ENCODE measurements at places on chromosomes 6 and 20.

DNA sequence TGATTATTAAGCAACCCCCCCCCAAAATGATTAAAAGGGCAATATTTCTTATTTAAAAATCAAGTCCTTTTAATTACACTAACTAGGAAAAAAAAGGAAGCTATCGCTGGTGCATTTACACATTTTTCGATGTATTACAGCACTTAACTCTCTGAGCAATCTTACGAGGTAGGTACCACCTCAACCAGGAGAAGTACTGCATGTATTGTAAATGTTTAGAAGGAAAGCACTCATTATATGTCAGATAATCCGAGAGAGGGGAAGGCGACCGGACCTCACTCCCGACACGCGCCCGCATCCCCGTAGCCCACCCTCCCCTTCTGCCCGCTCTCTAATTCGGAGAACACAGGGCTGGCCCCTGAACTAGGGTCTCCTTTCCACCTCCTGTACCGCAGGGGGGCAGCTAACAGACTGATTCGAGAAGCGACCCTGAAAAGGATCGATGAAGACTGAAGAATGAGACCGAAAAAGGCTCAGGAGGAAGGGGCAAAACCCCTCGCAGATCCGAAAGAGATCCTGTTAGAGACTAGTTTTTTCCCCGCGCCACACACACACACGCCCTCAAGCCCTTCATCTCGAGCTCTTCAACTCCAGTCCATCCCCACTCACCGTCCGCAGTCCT, 337 bp downstream of the ESF1 start:
- no peak for DNase-seq

- DNase-seq, result no peak
These were observed 231.6 kb upstream of the MYLIP start for GRCh38 chr6:15897063-15897876.

DNA sequence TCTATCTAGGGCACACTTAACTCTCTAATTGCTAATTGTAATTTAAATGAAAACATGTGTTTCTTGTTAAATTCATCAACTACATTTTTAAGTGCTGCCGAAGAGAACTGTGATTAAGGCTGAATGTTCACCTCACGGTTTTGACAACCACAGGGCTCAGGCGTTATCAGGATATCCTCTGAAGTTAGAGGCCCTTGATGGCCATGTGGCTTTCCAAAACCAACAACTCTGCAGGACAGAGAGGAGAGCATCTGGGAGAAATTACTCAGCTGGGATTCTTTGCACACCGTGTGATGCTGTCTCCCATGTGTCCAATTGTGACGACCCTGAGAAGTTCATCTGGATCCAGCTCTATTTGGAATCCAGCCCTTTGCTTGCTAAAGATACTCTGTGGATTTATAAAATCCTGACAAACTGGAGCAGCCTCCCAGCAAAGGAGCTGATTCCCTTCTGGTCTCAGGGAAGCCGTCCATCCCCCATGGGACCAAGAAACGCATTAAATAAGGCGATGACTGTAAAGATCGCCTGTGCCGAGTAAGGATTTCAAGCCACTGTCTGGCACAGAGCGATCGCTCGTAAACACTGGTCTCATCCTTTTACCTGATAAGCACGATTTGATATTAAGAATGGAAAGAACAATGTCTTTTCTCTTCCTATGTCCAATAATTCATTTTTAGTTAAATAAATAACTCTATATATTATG, 401.1 kb downstream of the CD83 start:
- DNase-seq, result no peak

GRCh38 chr6:41939176-41939847, 2.3 kb downstream of the CCND3 start:
- DNase-seq, result no peak

GRCh38 chr6:125843593-125843992, 52.8 kb downstream of the NCOA7 start:
- DNase-seq, result no peak

- DNase-seq, result no peak
These were observed 88.4 kb upstream of the KCNG1 start for GRCh38 chr20:51111290-51111689.

DNA sequence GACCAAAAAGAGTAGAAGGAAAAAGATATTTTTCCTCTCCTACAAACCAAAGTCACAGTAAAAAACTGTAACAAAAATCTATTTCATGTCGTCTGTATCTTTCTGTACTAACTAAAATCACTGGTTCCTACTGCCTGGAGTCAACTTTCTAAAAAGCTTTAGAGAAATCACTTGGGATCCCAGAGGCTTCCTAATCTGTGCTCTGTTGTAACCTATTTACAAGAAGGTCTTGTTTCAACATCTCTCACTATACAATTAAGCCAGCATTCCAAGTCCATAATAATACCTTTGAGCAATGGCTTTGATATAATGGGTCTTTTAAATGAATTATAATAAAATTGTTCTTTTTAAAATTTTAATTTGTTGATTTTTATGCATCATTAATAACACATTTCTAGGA, 20.4 kb downstream of the RAB23 start:
- no peak for DNase-seq

DNA sequence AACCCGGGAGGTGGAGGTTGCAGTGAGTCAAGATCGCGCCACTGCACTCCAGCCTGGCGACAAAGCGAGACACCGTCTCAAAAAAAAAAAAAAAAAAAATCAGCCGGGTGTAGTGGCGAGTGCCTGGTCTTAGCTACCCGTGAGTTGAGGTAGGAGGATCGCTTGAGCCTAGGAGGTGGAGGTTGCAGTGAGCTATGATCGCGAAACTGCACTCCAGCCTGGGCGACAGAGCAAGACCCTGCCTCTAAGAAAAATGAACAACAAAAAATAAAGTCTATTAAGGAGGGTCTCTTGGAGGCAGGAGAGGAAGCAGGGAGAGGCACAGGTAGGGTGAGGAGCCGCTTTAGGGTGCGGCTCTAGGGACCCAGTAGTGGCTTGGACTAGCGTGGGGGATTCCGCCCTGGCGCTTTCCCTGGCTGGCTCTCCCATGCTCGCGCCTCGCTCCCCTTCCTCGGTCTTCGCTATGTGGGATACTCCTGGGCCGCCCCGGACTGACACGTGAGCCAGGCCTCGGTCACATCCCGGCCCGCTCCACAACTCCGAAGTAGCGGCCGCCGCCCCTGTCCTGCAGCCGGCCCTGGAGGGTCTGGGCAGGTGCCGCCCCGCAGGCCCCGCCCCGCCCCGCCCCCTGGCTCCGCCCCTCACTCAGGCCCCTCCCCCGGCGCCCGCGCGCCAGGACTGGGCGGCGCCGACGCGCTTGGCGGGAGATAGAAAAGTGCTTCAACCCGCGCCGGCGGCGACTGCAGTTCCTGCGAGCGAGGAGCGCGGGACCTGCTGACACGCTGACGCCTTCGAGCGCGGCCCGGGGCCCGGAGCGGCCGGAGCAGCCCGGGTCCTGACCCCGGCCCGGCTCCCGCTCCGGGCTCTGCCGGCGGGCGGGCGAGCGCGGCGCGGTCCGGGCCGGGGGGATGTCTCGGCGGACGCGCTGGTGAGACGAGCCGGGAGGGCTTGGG, at the start of gene MYBL2:
Gene MYBL2 (plus strand): TSS at position 739 of the 953 bp plus-strand sequence. CDS start 170 bp downstream, at position 909.
- peak; percentile 47 for DNase-seq

DNA sequence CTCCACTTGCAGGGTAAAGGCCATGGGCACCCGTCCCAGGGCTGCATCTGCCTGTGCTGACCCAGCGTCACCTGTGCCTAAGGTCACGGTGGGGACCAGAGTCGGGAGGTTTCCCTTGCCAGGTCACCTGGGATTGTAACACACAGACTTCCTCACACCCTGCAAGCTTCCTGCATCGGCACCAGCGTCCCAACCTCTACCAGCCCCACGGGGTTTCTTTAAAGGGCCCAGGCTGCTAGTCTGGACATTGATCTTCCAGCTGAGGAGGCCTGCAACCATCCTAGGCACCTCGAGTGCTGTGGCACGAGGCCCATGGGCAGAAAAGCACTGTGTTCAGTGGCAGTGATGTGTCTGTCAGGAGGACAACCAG, 12.6 kb downstream of the ACSS1 start:
- DNase-seq, result no peak

DNA sequence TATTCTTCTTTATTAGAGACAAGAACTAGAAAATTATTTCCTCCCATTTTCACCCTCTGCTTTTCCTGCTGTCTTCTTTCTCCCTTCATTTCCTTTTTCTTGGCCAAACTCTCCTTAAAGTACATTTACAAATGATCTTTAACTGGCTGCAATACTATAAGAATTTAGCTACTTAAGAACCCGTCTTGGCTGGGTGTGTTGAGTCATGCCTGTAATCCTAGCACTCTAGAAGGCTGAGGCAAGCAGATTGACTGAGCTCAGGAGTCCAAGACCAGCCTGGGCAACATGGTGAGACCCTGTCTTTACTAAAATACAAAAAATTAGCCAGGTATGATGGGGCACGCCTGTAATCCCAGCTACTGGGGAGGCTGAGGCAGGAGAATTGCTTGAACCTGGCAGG, 39.3 kb upstream of the SRPK1 start:
- no peak for DNase-seq

- DNase-seq, result no peak
These were observed 631 bp downstream of the PLCB1 start for GRCh38 chr20:8132484-8133309.

DNA sequence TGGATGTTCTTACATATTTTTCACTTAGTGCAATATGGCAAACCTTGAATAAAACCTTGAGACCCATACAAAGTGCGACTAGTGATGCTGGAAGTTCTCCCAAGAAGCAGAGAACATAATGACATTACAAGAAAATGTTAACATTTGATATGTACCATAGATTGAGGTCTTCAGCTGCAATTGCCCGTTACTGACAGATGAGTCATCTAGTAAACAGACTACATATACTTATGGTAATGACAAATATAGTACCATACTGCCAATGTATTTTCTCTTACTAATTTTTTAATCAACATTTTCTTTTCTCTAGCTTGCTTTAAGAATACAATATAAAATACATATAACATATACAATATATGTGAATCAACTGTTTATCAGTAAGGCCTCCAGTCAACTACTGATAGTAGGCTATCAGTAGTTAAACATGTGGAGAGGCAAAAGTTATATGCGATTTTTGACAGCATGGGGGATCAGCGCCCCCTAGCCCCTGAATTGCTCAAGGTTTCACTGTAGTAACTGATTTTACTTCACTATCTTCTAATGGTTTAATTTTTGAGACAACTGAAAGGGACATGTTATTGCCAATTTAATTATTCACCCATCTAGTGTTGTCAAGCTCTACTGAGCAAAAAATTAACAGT, 166.7 kb upstream of the ADGRB3 start:
- no peak for DNase-seq

DNA sequence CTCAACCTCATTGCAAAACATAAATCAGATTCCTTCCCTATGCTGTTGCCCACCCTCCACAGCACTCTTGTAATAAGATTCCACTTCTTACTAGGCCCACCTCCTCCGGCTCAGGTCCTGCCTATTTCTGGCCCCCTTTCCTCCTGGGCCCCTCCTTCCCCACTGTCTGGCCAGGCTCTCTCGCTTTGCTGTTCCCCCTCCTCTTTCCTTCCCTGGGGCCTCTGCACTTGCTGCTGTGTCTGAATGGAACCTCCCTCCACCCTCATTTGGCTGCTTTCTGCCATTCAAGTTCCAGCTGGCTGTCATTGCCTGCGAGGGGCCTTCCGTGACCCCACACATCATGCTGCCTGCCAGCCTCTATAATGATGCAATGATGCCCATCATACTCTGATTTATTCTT, 38.9 kb downstream of the ARHGAP40 start:
- DNase-seq, result no peak

DNA sequence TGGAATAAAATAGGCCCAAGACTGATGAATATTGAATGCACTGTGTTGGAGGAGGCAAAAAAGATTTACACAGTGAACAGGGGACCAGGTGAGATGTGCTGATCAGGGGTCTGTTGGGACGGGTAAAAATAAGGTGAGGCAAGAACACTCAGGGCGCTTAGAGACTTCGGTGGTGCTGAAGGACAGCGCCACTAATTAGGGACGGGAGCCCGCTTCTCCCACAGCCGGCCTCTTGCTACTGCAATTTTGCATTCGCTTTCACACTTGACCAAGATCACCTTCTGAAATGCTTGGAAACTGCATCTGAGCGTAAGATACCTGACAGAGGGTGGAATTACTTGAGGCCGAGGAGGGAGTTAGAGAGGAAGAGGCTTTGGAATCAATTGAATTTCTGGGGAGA, 7.3 kb downstream of the TFAP2D start:
- DNase-seq, result no peak

DNA sequence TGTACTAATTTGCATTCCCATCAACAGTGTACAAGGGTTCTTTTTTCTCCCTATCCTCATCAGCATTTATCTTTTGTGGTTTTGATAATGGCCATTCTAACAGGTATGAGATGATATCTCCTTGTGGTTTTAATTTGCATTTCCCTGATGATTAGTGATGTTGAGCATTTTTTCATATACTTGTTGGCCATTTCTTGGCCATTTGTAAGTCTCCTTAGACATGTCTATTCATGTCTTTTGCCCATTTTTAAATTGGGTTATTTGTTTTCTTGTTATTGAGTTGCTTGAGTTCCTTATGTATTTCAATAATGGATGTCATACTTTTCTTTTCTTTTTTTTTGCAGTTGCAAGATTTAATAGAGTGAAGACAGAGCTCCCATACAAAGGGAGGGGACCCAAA, 17.8 kb downstream of the FOXQ1 start:
- DNase-seq, result no peak

GRCh38 chr6:144219056-144219685, 66.0 kb upstream of the UTRN start:
- DNase-seq, result peak; percentile 1

DNA sequence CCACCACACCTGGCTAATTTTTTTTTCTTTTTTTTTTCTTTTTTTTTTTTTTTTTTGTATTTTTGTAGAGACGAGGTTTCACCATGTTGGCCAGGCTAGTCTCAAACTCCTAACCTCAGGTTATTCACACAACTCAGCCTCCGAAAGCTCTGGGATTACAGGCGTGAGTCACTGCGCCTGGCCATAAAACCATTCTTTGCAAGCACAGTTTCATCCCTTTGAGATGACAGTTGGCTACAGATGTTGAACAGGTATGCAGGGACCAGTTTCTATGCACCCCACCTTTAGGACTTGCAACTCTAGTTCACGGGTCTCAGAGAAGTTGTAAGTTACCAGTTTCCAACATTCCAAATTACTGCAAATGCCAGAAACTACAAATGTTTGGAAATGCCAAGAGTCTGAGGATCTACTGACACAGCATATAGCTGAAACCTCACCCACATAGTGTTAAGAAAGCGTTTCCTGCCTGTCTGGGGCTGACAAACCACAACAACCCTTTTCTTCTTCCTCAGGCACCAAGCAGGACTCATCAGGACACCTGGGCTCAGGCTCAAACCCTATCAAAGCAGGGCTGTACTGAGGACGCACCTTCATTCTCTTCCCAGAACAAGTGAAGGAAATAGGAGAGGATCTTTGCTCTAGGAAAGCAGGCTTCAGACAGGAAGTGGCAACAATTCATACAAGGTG, 22.9 kb downstream of the ARHGAP18 start:
- no peak for DNase-seq

- no peak for DNase-seq
These were observed 9.2 kb downstream of the GTSF1L start for GRCh38 chr20:43717616-43717995.

- DNase-seq, result peak; percentile 36
These were observed 118.3 kb upstream of the ECI2 start for GRCh38 chr6:4253604-4254231.

DNA sequence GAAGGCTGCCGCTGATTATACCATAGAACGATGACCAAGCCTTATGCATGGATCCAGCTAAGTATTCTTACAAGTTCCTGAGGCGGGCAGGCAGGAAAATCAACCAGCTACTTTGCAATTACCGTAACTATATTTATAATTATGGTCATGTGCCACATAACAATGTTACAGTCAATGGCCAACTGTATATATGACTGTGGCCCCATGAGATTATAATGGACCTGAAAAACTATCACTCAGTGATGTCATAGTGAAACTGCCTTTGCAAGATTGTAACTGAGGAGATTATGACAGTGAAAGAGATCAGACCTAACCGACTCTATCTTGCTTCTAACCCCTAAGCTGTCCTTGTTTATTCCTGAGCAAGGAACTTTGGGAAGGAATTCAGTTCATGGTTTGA, 33.1 kb upstream of the FAM135A start:
- DNase-seq, result no peak
